ENCODE measurements at places on chromosomes 7 and 10. TPM values are rescaled to one million over a fixed set of nuclear protein-coding genes. Genes with fewer than 3 reads are reported as not detected.

FAM25C gene
- total RNA-seq, result not detected

CRTAC1 gene
- total RNA-seq, result not detected

C1GALT1 gene
- 555 TPM for total RNA-seq

DNA sequence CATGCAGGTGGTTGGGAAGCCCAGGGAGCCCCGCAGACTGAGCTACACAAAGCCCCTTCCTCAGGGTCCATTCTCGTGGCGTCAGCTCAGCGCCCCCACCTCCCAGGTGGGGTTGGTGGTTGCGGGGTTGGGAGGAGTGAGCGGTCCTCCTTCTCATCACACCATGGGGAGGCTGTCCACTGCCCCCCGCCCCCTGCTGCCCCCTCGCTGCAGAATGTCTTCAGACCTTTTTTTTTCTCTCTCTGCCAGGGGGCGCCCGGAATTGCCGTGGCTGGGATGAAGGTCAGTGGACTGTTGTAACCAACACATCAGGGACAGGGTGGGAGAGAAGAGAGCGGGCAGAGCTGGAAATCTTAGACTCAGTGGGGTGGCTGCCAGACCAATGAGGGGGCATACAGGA, 116.3 kb downstream of the COL13A1 start:
- DNase-seq, result no peak

- DNase-seq, result no peak
These were observed 96.8 kb downstream of the COL13A1 start for GRCh38 chr10:69898524-69898923.

GRCh38 chr7:43377196-43377960, 205.5 kb upstream of the STK17A start:
- no peak for DNase-seq

- no peak for DNase-seq
These were observed 378.8 kb downstream of the GPAM start for GRCh38 chr10:111804781-111805180.

- no peak for DNase-seq
These were observed 345.3 kb downstream of the CXCL12 start for GRCh38 chr10:44039599-44039998.

Measured in LHCN-M2 (cell line).